ENCODE measurements at places on chromosomes 7 and 10.

GRCh38 chr10:10626734-10627133 is 390.9 kb upstream of the CELF2 start:
- DNase-seq, result no peak

DNA sequence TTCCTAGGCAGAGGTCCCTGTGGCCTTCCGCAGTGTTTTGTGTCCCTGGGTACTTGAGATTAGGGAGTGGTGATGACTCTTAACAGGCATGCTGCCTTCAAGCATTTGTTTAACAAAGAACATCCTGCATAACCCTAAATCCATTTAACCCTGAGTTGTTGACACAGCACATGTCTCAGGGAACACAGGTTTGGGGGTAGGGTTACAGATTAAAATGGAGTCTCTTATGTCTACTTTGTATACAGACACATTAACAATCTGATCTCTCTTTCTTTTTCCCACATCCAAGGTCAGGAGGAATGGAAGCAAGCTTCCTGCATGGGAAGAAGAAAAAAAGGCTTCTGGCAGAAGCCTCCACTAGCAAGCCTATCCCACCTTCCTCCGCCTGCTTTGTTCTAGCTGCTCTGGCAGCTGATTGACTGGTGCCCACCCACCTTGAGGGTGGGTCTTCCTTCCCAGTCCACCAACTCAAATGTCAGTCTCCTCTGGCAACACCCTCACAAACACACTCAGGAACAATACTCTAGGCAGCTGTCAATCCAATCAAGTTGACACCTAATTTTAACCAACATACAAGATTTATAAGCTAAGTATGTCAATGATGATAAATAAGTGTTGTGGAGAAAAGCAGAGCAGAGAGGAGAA is 176.5 kb upstream of the CCZ1B start:
- no peak for DNase-seq

GRCh38 chr7:90886416-90886815 is 290.3 kb downstream of the CDK14 start:
- no peak for DNase-seq

- DNase-seq, result no peak
Observed at GRCh38 chr10:80805343-80806020, 267.8 kb downstream of the SH2D4B start.

DNA sequence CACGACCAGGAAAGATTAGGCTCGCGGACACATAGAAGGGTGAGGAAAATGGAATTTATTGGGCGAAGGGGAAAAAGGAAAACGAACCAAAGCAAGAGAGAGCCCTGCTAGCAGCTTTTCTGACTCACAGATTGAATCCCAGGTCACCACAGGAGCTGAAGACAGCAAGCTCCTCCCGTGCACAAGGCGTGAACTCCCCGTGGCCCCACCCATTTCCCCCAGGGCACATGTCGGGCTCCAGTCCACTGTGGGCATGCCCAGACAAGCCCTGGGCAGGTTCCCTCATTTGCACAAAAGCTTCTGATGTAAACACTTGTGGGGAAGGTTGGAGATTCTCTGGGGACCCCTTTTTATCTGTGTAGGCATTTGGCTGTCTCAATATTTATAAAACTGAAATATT is 582.4 kb downstream of the SUGCT start:
- no peak for DNase-seq

- DNase-seq, result no peak
Observed at GRCh38 chr10:53314876-53315275, 542.3 kb upstream of the MBL2 start.
